ENCODE measurements at places on chromosomes 1 and 21.
A peak's percentile ranks its signal among the peaks of the same experiment; 100 is the strongest.

DNA sequence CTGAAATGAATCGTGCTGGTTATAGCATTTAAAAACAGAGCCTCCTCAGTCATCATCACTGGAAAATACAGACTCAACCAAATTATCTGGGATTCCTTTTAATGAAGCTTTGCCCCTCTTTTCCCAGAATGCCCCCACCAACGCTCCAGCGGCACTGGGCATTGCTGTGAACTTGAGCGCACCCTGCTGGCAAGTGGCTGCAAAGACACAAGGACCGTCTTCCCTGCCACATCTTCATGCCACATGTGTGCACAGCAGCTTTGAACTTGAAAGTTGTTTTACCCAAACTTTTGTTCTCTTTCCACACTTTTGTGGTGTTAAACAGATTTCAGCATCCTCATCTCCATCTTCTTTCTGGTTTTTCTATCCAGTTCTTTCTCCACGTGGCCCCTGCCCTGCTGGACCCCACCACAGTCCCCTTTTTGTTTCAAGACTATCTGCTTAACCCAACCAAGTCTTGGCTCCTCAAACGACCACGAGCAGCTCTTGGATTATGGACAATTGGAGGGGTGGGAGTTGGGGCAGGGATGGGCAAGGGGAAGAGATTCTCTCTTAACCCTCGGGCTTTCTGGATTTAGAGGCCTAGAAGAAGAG lies 12.8 kb upstream of the LMX1A start:
- peak; percentile 79 for DNase-seq

DNA sequence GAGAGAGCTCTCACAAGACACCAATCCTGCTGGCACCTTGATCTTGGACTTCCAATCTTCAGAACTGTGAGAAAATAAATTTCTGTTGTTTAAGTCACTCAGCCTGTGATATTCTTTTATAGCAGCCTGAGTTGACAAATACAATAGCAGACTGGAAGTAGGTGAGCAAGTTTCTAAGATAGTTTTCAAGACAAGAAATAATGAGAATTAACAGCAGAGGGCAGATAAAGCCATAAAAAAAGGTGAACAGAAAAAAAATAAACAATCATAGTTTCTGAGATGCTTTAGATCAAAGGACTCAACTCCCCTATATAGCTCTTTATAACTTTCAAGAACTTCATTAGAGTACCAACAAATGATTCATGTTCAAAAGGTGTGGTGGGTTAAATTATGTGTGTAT lies 119.8 kb downstream of the PLPPR5 start:
- DNase-seq = no peak

DNA sequence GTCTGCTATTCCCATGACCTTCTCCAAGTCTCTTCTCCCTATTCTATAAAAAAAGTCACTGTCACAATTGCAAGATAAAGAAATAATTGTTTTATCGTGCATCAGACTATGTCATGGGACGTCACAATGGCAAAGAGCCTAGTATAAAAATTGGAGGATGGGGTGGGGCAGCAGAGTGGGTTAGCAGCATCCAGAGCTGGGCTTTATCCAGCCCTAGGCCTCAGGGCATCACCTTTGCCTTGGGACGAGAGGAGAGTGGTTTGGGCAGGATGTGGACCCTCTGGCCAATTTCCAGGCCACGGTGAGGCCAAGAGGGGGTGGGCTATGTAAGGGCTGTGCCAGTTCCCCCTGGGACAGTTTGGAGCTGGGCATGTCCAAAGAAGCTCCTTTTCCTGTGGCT lies 25.7 kb downstream of the WNT4 start:
- DNase-seq = no peak

DNA sequence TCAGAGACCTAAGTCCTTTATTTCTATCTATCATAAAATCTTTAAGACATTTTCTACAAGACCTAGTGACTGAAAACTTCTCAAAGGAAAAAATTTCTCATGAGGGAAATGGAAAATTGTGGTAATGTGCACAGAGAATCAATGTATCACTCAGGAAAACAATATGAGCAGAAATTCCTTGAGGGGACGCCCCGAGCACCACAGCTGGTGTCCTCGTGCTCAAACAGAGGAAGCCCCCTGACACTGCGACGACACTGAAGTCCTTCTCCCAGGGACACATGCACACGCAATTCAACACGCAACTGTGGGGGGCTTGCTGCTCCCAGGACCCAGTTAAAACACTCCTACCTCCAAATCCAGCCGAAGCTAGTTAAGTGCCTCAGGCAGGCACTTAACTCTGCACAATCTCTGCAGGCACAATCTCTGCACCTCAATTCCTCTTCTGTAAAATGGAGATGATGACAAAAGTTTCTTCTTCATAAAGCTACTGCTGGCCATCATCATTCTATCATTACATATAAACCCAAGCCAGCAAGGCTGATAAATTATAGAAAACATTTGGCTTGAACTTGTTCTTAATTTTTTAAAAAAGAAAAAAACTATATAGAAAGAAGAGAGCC lies 16.0 kb downstream of the ZBTB17 start:
- DNase-seq = no peak

DNA sequence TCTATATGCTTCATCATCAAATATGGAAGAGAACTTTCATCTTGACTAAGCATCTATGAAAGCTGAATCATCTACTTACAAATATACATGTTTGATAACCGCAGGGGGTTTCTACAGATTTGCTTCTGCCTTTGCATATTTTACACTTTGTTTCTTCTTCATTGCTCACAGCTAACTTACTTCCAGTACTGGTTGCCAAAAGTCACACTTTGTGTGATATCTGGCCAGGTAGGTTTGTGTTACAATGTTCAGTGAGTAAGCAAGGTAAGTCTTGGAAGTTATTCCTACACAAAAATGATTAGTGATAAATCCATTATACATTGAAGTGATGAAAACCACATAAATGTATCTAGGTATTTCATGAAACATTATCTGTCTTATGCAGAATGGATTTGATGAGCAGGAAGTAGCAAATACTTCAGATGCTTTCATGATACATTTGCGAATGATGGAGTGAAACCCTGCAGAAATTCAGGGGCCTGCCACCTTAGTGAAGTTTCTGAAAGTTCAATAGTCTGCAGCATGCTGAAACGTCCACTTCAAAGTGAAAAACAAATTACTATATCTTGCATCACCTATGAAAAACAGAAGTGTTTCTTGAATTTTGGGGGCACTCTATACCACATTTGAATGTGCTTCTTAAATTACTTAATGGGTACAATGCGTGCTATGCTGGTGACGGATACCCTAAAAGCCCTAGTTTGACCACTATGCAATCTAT lies 187.3 kb downstream of the ATP6V1G3 start:
- DNase-seq = no peak

GRCh38 chr1:4108758-4109627 lies 208.9 kb upstream of the C1orf174 start:
- DNase-seq = no peak

DNA sequence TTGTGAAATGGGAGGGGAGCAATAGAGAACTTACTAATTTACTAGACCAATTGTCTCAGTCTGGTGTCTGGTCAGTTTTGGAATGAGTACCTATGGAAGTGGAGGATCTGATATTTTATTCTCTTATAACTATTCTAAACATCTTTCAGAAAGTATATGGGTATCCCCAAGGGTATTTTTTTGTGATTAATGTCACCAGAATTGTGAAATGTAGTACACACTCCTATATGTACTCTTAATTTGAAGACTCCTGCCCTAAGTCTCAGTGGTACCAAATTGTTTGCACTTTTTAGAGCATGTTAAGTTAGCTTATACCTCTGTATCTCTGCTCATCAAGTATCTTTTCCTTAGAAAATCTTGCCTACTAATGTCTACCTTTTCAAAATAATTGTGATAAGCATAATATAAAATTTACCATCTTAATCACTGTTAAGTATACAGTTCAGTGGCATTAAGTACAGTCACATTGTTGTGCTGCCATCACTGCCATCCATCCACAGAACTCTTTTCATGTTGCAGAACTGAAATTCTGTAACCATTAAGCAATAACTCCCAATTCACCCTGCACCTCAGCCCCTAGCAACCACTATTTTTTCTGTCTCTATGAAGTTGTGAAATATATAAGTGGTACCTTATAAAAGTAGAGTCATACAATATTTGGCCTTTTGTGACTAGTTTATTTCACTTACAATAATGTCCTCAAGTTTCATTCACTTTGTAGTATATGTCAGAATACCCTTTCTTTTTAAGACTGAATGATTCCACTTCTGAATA lies 40.5 kb downstream of the SLC30A7 start:
- DNase-seq = no peak

GRCh38 chr1:107487506-107487905 lies 346.7 kb downstream of the NTNG1 start:
- DNase-seq = no peak

DNA sequence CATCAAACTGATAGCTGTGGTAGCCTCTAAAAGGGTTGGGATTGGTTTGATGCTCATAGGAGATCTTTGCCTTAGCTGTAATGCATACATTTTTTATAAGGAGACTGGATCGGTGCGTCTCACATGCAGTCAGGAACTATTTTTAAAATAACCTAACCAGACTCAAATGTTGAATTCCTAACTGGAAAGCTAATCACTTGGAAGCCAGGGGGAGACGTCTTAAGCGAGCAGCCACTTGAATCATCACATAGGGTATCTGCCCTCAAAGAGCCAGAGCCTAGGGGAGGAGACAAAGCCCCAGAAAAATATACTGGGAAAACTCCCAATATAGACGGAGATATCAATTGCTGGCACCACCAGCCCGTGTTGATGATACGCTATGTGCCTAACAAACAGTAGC lies 61.7 kb upstream of the PUM1 start:
- peak; percentile 52 for DNase-seq

DNA sequence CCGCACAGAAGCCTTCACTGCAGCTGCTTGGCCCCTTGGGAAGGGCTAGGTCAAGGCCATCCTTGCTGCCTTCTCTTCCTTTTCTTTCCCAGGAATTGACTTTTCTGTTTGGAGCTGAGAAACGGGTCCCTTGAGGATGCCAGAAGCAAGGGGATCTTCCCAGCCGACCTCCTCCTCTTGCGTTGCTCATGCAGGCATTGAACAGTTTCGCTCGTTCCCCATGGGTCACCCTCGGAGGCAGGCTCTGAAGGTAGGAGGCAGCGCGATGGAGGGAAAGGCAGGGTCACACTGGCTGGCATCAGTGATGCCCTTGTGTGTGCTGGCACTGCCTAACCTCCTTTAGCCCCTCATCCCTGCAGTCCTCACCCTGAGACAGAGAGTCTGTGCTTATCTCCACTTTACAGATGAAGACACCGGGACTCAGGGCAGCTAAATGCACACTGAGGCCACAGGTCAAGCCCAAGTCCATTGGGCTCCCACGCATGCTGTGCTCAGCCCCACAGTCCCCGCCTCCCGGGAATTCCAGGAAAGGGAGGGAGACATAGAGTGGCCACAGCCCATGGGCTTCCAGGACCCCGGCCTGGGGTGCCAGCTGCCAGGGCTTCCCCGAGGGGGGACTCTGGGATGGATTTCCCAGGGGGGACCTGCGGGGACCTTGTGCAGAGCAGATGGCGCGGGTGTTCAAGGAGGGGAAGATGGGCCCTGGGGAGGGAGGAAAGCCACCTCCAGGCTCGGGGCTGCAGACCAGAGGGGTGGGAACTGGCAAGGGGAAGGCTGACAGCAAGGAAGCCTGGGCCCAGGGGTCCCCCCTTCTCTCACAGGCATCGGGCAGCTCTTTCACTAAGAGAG lies 90.2 kb downstream of the SPSB1 start:
- no peak for DNase-seq

DNA sequence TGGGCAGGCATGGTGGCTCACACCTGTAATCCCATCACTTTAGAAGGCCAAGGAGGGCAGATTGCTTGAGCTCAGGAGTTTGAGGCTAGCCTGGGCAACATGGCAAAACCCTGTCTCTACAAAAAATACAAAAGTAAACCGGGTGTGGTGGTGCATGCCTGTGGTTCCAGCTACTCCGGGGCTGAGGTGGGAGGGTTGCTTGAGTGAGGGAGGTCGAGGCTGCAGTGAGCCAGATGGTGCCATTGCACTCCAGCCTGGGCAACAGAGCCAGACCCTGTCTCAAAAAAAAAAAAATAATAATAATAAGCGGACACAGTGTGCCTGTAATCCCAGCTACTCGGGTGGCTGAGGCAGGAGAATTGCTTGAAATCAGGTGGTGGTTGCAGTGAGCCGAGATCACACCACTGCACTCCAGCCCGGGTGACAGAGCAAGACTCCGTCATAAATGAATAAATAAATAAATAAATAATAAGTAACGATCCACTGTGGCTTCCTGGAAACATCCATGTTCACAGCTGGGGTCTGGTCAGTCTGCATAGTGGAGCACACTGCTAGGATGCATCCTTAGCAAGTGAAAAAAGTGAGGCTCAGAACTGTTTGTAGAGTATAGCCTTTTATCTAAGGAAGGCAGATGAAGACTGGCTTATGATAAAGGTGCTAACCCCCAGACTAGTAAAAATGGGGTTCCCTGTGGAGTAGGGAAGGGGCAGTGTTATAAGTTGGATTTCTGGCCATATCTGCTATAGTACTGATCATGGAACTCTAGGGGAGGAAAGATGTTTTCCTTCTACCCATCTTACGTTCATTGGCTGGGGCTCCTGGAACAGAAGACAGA lies 15.7 kb downstream of the PKNOX1 start:
- no peak for DNase-seq

DNA sequence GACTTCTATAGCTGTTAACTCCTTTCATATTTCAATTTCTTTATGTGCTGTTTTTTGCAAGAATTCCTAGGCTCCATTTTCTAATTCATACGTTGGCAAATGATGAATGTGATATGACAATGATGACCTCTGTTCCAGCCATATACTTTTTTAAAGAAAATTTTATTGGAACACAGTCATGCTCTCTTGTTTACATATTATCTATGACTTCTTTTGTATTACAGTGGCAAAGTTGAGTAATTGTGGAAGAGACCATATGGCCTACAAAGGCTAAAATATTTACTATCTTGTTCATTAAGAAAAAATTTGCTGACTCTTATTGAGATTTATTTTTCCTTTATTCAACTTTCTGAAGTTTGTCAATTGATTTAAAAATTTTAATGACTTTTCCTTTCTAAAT lies 7.1 kb downstream of the IFI44L start:
- no peak for DNase-seq

GRCh38 chr1:46168477-46168876 lies 6.4 kb upstream of the TSPAN1 start:
- no peak for DNase-seq

DNA sequence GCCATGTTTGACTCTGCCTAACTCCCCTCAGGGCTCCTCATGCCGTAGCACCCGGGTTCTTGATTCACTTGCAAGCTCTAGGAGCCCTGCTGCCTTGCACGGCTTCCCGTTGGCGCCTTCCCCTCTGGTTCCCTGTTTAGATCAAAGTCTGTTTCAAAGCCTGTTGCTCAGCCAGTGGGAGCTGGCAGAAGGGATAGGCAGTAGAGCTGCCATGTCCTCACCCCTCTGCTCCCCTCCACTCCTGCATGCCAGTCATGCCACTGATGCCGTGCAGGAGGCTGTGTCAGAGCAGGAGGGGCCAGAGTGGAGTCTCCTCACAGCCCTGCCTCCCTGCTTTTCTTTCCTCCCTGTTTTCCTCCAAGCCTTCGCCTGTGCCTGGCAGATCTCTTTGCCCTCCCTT lies 26.5 kb downstream of the HMGCS2 start:
- DNase-seq = peak; percentile 74

DNA sequence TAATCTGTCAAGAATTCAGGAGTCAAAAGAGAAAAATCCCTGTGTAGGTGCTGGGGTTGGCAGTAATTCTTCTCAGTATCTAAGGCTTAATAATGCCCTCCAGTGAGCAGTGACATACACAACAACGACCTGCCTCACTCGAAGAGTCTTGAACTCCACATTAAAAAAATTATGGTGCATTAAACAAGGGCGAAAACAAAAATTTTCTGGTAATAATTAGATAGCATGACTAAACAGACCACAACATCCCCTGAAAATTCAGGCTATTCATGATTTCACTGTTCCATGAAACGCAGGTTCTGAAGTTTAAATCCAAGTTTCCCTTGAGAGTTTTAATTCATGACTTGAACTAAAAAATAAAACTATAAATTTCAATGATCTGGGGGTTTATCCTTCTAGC lies 5.1 kb downstream of the SRSF4 start:
- DNase-seq = no peak

All from AG08396 (cell line).